Adrenal gland (tissue), 19 donors: ENCODE measurements at places on chromosomes 6 and 20. TPM values are rescaled to one million over a fixed set of nuclear protein-coding genes. Genes with fewer than 3 reads are reported as not detected.
A peak's percentile ranks its signal among the peaks of the same experiment; 100 is the strongest.

OXT gene
- polyA plus RNA-seq: 20.5 TPM

FOXA2 gene
- polyA plus RNA-seq: not detected

DNA sequence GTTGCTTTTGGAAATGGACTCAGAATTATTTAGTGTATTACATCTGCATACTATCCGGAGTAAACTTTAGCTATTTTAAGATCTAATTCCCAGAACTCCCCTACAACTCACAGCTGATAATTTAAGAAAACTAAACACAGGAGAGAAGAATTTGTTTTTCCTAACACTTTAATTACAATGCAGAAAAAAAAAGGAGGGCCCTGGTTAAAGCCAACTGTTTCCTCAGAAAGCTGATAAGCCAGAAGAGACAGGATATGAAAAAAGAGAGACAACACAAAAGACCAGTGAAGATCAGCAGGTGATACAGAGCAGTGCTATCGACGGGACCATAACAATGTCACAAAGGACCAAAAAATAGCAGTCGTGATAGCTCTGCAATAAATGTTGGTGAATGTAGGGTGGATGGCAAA lies 5.8 kb downstream of the IFNGR1 start:
- peaks cover 86% of the 10 kb centered on the region for H3K4me1 ChIP-seq
- DNase-seq: no peak
- no peaks in the 10 kb centered on the region for H3K36me3 ChIP-seq
- no peak overlapping the region for H3K4me3 ChIP-seq

GRCh38 chr20:50588034-50588736 lies 78.0 kb downstream of the PTPN1 start:
- H3K27me3 ChIP-seq: no peaks in the 10 kb centered on the region
- H3K36me3 ChIP-seq: no peaks in the 10 kb centered on the region
- no peaks in the 10 kb centered on the region for H3K4me1 ChIP-seq
- DNase-seq: peak; percentile 76
- no peak overlapping the region for H3K27ac ChIP-seq
- H3K4me3 ChIP-seq: no peak overlapping the region

PRL gene
- polyA plus RNA-seq: not detected

DNA sequence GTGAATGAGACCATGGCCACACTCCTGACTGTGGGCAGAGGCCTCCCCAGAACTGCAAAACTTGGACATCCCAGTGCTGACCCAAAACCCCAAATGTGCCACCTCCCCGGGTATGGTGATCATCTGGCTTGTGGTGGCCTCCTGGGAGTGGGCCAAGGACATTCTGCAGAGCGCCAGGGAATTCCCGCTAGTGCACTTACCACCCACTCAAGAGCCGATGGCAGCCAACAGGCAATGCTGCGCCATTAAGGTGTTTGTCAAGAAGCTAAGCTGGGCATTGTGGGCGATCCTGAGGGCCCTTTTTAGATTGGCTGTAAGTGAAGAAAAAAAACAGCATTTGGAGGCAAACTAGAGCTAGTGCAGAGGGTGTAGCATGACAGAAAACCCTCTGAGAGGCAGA lies 9.4 kb downstream of the MMP24 start:
- no peaks in the 10 kb centered on the region for H3K27me3 ChIP-seq
- H3K27ac ChIP-seq: no peak overlapping the region
- no peaks in the 10 kb centered on the region for H3K36me3 ChIP-seq
- no peak overlapping the region for H3K4me3 ChIP-seq

IP6K3 gene
- 0.71 TPM for polyA plus RNA-seq

DNA sequence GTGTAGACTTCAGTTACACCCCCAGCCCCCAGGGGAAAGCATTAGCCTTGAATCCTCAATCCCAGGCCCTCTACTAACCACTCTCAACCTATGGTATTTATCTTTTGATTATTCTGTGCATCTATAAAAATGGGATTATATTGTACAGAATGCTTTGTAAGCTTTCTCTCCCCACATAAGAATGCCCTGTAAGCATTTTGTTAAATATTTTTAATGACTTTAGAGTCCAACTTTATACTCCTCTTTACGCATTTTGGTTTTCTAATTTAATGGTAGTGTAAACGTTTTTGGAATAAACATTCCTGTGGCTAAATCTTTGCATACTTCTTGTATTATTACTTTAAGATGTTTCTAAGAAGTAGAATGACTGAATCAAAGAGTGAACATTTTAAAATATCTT lies 35.4 kb downstream of the FBXO9 start:
- no peaks in the 10 kb centered on the region for H3K4me1 ChIP-seq
- H3K36me3 ChIP-seq: no peaks in the 10 kb centered on the region
- no peak overlapping the region for H3K27ac ChIP-seq
- no peak overlapping the region for H3K4me3 ChIP-seq

GRCh38 chr6:36050947-36051710 lies 23.5 kb downstream of the MAPK14 start:
- DNase-seq: no peak
- H3K4me3 ChIP-seq: no peak overlapping the region
- no peaks in the 10 kb centered on the region for H3K4me1 ChIP-seq
- peaks cover 6% of the 10 kb centered on the region for H3K36me3 ChIP-seq
- no peaks in the 10 kb centered on the region for H3K27me3 ChIP-seq
